T-helper 9 cell (primary cell): ENCODE measurements at places on chromosomes 7 and 10.
A peak's percentile ranks its signal among the peaks of the same experiment; 100 is the strongest.

DNA sequence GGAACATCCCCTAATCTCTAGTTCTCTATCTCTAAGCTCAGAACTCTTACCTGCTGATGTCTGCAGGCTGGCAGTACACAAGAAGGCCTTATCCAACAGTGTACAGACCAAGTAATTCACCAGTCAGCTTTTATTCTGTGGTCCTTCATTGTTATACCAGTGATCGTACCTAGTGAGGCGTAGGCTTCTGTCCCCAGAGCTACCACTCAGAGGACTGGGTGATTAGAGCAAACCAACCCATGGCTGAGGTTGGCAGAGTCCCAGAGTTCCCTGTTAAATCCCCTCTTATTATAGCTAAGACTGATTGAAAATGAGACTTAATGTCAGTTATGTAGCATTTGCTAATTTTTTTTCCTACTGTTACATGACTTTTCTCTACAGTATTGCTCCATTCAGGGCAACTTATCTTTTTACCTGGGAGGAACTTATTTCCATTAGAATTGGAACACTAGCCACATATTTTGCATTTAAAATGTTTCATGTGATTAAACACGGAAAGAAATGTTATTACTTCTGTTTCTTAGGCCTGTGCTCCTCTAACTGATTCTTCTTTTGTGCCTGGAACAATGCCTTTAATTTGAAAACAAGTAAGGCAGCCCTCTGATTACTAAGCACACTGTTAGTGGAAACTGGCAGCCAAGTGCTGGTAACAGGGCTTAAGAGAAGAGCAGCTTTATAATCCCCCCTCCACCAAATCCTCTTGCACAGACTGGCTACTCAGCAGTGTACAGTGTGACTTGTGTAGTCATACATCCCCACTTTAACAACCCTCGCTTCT, 127.2 kb downstream of the LRRC4 start:
- DNase-seq, result no peak

DNA sequence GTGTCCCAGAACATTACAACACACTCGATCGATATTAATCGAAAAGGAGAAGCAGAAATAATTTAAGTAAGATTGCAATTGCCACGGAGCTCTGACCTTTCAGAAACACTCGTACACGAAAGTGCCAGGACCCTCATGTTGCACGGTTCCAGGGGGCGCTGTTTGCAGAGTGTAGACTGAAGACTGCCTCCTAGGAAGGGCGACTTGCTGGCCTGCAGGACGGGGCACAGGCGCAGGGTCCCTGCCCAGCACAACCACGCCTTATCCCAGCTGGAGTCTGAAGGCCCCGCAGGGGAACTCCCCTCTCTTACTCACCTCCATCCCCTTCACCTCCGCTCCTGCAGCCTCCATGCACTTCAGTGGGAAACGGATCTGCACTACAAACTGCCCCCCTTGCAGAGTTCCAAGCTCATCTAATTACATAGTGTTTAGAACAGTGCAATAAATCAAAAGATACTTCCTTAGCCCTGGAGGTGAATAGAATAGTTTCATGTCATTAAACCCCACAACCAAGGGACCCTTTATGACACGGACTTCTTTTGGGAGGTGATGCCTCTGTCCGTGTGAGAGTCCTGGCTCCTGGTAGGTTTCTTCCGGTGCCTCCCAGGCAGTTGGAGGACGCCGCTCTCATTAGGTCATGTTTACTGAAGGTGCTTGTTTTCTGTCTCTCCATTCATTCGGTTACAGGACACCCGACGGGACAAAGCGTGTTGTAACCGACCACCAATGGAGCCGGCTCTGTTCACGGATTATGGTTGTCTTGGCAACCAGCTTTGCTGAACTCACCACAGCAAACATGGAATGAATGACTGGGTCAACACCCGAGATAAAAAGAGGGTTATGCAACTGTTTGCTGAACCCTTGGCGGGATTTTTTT, 262.2 kb downstream of the BAMBI start:
- no peak for DNase-seq

DNA sequence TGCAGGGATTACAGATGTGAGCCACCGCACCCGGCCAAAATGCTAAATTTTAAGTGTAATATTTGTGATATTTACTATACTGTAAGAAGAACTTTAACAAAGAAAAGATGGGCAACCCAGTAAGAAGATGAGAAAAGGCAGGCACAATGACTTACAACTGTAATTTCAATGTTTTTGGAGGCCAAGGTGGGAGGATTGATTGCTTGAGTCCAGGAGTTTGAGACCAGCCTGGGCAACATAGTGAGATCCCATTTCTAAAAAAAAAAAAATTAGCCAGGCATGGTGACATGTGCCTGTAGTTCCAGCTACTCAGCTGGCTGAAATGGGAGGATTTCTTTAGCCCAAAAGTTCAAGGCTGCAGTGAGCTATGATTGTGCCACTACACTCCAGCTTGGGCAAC, 11.7 kb upstream of the GATAD1 start:
- no peak for DNase-seq

GRCh38 chr7:155998328-155998691, 186.0 kb upstream of the SHH start:
- no peak for DNase-seq

GRCh38 chr10:109956454-109957091, 33.3 kb upstream of the XPNPEP1 start:
- no peak for DNase-seq

DNA sequence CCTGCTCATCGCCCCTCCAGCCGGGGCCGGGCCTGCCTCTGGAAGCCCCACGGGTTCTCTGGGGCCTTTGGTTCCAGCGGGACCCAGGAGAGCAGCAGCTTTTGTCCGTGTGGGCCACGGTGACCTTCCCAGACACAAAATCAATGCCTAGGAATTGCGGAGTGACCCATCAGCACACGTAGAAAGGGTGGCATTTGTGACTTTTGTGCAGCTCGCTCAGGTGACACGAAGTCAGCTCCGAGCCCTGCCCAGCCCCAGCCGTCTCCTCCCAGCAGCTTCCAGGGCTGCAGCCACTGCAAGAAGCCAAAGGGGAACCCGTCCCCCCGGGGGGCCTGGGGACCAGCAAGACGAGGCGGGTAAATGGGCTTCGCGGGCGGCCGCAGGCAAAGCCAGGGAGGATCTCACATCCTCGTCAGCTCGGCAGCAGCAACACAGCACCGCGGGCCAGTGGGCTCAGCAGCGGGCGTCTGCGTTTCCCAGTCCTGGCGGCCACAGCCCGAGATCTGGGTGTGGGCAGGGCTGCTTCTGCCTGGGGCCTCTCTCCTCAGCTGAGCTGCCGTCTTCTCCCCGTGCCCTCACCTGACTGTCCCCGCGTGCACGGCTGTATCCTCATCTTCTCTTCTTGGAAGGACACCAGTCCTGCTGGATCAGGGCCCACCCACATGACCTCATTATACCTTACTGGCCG, 88.5 kb downstream of the PAXIP1 start:
- DNase-seq, result no peak

DNA sequence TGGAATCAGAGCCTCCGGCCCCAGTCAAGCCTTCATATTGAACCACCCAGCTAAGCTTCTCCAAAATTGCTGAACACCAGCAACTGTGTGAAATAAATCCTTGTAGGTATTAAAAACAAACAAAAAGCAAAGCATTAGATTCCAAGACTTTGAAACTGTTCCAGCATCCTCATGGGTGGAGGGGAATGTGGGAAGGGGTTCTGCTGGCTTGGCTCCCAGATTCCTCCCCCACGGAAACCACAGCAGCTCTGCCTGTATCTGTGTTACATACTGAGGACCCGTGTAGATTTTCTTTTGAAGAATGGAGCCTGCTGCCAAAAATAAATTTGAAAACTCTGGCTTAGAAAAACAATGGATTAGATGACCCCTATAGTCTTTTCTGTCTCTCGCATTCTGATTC, 20.0 kb downstream of the AKR1B1 start:
- DNase-seq, result no peak

- no peak for DNase-seq
Measured at GRCh38 chr10:5103481-5103880, 9.3 kb downstream of the AKR1C3 start.

DNA sequence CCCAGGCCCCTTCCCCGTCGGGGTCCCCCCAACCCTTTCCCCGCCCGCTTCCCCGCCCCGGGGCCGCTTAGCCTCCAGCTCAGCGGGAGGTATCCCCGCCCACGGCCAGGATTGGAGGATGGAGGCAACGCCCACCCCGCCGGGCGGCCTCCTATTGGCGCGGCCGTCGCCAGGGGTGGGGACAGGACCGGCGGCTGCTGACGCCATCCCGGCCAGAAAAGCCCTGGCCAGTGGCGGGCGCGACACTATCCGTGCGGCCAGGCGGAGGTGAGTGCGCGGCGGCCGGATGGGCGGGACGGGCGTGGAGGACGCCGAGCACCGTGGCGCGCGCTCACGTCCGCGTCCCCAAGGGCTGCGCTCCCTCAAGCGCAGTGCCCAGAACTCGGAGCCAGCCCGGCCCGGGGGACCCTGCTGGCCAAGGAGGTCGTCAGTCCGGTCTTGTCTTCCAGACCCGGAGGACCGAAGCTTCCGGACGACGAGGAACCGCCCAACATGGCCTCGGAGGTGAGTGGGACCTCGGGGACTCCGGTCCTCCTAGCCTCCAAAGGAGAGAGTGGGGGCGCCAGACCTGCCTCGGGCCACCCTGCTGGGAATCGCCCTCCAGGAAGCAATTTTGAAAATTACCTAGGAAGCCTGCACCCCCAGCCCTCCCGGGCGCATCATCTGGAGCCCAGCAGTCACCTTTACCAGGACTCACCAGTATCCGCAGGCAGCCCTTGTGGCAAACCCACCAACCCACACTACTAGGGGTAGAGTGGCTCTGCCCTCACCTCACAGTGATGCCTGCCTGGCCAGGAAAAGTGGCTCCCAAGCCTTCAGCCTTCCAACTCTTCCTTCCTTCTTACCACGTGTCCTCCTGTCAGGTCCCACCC, at the start of gene ASL:
Gene ASL, plus strand, starts transcription at position 230 of the 872 bp plus-strand sequence. Its CDS starts 263 bp downstream, at position 493.
- DNase-seq, result peak; percentile 79

- no peak for DNase-seq
Measured at GRCh38 chr10:7634142-7634894, 32.4 kb downstream of the ITIH5 start.

DNA sequence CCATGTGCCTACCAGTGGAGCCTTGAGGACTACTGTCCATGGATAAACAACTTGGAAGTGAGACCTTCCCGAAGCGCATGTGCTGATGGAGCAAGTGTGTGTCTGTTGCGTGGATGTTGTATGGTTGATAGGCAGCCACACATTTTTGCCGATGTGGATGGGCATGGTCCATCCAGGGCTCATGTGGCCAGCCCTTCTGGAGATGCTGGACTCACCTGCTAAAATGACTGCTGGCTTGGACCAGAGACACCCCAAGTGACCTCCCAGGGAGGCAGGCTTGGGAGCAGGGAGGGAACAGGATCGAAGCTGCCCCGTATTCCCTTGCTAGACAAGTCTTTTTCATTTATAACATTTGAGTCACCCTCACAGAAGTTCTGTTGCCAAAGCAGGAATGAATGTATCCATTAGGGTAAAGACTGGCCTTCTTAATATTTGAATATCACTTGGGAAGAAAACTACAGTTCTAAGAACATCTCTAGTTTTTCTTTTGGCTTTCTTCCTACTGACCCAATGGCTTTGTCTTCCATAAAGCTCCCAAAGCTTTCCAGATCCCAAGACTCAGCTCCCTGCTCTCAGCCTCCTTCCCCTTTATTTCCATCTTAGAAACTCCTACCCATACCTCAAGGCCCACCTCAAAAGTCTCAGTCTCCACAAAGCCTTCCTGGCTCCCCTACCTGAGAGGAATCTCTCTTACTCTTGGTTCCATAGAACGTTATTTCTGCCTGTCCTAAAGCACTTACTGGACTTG, 3.0 kb downstream of the PTPRE start:
- DNase-seq, result no peak

DNA sequence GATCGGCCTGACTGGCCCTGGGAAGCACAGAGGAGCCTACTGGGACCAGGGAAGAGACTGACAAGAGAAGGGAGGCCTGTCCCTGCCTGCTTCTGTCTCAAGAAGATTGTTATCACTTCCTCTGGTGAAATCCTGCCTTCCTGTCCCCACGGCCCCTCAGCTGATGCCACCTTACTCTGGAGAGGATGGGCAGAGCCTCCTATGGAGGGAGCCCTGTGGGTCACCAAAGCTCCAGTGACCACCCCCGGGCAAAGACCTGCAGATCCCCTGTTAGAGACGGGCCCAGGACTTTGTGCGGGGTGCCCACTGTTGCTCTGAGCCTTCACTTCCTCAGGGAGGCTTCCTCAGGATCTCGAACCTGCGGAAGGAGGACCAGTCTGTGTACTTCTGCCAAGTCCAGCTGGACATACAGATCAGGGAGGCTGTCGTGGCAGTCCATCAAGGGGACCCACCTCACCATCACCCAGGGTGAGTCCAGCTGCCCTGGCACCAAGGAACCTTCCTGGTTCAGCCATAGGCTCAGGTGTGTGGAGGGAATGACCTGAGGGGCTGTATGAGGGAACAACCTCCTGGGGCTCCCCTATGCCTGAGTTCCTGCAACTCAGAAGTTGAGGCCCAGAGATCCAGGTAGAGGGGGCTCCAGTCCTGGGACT, 1.4 kb upstream of the PILRB start:
- no peak for DNase-seq

DNA sequence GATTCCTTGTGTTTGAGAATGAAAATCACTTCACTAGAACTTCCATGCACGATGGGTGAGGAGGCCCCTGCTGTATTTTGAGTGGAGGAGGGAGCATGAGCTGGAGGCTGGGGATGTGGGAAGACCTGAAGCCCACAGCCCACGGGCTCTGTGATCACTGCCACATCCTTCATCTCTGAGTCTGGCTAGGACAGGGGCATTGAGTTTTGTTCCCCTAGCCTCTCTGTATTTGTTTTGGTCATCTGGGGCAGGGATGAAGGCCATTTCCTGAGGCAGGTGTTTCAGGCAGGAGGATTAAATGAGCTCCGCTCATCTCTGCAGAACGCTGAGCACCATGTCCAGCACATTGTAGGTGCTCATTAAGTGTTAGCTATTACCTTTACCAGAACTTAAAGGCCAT, 293.6 kb downstream of the GLRX3 start:
- DNase-seq, result no peak

DNA sequence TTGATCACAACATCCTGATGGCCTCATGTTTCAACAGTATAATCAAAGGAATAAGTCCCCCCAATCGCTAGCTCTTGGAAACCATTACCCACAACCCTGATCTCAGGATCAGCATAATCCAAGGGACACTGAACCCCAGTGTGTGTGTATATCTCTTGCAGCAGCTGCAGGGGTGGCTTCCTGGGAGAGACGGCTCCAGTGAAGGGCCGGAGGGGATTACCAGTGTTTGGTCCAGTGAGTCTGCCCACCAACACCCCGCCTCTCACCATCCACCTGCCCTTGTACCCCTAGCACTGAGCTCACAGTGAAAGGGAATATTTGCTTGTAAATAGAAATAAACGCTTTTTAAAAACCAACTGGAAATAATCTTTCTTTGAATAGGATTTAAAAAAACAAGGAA, 63.1 kb downstream of the FAM53B start:
- DNase-seq, result no peak

DNA sequence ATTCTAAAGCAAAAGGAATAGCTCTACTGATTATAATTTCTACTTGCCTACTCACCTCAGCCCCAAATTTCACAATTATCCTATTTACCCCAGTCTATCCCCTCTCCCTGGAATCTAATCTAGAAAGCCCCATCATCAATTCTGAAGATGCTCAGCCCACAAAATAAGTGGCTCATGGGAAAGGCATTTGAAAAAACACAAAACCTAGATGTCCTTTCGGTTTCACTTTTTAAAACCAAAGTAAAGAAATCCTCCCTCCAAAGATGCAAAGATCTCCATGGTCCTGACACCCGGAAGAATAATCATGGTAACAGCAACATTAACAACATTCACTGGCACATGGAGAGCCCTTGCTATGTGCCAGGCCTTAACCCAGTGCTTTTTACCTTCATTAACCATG, 224.8 kb downstream of the FGFR2 start:
- DNase-seq, result no peak
